ENCODE measurements at places on chromosomes 1 and 21.

GRCh38 chr21:42440187-42440792 is 36.6 kb downstream of the UBASH3A start:
- DNase-seq = no peak

DNA sequence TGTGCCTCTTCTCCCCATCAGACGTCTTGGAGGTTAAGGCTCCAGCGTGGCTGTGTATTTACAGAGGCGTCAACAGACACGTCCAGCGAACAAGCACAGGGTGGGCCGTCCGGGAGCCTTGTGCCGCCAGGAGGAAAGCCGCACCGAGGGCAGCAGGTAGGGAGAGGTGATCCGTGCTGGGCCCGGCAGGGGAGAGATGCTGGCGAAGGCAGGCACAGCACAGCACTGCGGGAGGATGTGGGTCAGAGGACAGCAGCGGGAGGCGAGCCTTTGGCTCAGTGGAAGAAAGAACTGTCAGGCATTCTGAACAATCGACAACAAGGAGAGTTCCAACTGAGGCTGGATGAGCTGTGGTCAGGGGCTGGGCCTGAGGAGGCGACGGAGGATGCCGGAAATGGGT is 144.1 kb upstream of the TNR start:
- no peak for DNase-seq

GRCh38 chr1:79777481-79778219 is 771.1 kb upstream of the ADGRL4 start:
- DNase-seq = no peak

DNA sequence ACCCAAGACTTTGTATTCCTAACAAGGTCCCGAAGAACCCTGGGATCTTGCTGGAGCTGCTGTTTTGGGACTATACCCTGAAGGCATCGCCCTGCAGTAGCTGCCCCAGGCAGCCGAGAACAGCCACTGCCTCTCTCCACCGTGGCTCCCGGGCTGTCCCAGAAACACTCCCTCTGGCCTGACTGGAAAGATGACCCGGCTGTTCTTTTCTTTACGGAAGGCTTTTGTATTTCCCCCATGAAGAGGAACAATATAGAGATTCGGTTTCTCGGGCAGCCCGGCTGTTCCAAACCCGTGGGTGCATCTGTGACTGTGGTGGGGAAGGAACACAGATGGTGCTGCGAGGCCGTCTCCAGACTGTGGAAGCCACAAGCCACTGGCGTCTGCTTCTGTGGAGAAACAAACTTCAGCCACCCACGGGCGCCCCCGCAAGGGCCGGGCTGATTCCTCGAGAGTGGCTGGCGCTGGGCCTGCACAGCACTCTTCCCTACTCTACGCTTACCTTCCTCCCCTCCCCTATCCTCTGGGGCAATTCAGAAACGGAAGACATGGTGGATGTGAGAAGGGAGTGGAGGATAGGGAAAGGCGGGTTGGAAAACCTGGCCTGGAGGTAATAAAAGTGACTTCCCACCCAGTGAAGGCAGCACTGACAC is 33.7 kb upstream of the VASH2 start:
- peak; percentile 38 for DNase-seq

DNA sequence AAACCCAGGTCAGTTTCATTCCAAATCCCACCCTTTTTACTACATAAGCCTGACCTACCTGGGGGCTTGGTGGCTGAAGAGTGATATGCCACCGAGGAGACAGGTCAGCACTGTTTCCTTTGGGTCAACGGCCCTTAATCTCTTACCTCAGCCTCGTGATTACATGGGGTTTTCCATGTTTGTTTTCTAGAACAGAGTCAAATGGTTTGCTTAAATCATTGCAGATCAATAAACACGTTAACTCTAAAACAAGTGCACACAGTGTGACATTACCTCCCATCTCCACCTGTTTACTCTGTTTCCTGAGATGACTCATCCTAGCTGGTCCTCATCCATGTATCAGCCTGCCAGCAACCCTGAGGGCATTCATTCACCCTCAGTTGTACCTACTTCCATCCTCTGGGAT is 40.8 kb upstream of the TP53BP2 start:
- DNase-seq = no peak

Data from hippocampal formation (tissue), 2 donors.